ENCODE measurements at places on chromosomes 2 and 18.
A peak's percentile ranks its signal among the peaks of the same experiment; 100 is the strongest.

DNA sequence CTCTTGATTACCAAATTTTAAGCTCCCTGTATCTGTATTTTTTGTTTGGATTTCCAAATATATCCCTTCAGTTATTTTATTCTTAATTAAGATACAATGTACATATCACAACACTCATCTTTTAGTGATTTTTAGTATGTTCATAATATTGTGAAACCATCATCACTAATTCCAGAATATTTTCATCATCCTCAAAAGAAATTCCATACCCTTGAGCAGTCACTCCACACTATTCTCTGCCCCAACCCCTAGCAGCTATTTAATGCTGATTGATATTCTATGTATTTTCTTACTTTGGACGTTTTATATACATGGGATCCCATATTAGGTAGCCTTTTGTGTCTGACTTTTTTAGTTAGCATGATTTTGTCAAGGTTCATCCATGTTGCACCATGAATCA, 127.4 kb upstream of the SLC8A1 start:
- no peak for DNase-seq

DNA sequence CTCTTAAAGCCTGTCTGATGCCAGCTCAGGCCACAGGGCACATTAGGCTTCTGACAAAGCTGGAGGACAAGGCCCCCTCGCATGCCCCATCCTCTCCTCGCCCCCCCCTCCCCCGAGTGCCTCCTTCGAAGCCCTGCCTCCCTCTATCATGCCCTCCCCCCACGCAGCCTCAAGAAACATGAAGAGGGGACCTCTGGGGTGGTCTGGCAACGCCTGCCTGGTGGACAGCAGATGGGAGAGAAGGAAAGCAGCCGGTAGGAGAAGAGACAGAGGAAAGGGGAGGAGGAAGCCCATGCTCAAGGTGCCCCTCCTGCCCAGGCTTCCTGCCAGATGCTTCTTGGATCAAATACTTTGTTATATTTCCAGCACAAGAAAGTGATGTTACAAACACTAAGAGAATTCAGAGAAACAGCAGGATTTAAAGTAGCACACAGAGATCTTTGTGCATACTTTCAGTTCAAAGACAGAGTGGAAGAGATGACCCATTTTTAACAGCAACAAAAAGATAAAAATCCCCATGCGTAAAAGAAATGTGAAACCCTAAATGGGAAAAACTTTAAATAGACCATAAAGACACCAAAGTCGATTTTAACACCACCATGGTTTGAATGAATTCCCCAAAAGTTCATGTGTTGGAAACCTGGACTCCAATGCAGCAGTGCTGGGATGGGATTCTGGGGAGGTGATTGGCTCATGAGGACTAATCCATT, 19.0 kb downstream of the BOK start:
- DNase-seq = no peak

DNA sequence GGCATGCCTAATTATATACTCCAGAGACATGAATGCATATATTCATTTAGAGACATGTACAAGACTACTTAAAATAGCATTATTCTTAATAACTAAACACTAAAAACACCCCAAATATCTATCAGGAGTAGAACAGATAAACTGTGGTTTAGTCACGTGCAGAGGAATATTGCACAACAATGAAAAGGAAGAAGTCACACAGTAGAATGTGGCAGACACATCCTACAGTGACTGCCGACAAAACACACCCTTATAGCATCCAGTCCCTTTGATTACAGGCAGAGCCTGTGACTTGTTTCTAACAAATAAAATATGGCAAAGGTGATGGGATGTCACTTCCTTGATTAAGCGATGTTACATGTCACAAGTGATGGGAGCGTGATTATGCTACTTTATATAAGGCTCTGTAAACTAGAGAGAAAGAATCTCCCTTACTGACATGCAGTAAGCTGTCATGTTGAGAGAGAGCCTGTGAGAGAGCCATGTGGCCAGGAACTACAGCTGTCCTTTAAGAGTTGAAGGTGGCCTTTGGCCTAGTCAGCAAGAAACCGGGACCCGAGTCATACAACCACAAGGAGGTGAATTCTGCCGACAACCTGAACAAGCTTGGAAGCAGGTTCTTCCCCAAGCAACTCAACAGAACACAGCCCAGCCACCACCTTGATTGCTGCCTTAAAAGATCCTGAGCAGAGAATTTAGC, 39.1 kb upstream of the LGALSL start:
- DNase-seq = peak; percentile 9

GRCh38 chr2:28687640-28688385, 63.8 kb upstream of the PPP1CB start:
- DNase-seq = no peak

DNA sequence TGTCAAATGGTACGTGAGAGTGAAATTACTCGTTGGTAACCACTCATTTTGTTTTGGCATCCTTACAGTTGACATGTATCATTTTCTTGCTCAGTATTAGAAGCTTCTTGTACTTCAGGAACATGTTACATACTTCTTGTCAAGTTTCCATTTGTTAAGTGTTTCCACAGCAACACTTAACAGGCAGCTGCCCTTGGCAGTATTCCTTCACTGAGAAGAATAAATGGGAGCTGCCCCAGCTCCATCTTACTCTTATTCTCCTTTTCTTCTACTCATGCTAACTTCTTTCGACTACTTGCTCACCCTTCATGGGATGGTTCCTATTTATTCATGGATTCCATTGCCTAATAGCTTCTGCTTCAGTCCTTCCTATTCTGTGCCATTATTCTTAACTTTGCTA, 60.1 kb upstream of the TUBA3E start:
- no peak for DNase-seq

GRCh38 chr2:236888794-236889780, 196.6 kb upstream of the COPS8 start:
- no peak for DNase-seq

DNA sequence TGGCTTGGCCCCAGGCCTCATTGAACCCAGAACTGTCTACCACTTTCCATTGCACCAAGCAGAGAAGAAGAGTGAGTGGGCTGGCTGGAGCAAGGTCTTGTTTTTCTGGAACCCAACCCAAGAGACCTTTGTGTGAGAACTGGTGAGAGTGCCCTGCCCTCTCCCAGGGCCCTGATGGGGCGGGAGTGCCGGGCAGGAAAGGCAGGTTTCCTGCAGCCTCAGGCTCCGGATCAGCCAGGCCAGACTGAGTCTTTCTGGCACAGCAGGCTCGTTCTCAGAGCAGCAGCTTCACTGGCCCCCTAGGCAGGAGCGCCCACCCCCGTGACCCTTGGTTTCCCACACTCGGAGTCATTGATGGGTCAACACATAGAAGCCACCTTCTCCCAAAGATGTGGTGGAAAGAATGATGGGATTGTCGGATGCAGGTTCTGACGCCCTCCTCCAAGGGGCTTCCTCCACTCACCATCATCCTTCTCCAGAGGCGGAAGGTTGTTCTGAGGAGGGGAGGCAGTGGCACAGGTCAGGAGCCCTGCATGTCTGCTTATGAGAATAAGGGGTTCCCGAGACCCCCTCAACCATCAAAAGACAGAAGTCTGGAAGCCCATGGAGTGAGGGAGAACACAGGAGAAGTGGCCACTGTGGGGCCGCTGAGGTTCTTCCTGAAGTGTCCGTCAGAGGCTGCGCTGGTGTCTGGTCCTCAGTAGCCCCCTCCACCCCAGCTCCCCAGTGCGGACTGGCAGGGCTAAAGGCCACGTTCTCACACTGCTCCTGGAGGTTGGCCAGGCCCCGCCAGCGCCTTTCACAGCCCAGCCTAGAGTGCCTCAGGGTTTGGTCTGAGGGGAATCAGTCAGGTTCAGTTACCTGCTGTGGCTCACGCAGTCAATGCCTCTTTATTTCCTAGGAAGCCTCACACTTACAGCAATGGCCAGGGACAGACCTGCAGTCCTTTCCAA, 62.8 kb upstream of the LAPTM4A start:
- no peak for DNase-seq
